Stomach (tissue), 19 donors: ENCODE measurements at places on chromosomes 4 and X. TPM values are rescaled to one million over a fixed set of nuclear protein-coding genes. Genes with fewer than 3 reads are reported as not detected.

- DNase-seq: peak; percentile 68
Observed at GRCh38 chrX:43655151-43656004, 721 bp upstream of the MAOA start.

DNA sequence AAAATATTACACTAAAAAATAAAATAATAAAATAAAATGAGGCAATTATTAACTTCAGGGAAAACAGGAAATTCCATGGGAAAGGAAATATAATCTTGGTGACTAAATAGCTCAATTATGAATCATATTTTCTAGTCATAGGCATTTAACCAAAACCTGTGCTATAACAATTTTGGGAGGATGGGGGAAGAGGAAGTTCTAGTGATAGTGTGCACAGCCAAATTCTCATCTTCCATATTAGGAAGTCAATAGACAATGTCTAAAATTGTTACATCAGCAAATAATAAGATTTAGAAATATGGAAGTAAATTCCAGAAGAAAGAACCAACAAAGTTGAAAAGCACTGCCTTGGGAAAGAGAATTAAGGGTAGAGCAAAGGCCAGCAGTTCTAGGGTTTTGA, 2.8 kb downstream of the AWAT2 start:
- no peak for DNase-seq

DNA sequence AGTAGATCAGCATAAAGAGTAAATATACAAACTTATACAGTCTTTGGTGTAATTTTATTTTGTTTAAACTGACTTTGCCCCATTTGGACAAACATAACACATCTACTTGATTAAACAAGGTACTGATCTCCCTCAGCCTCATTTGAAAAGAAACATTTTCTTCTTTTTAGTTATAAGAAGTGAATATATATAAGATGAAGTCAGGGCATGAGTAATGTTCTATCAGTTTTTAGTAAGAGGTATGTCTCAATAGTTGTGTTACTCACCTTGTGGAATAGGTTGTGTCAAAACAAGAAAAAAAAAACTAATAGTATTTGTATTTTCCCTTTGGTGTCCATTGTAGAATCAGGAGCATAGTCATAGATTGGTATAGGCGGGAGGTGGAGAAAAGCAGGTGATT, 327.4 kb downstream of the RPA4 start:
- DNase-seq: no peak

- DNase-seq: no peak
Observed at GRCh38 chr4:111775556-111776297, 369.5 kb upstream of the FAM241A start.

The GALNTL6 gene
- polyA plus RNA-seq: 0.87 TPM
